Activated CD8-positive, alpha-beta memory T cell treated with anti-CD3 and anti-CD28 coated beads for 1 hour (primary cell): ENCODE measurements at places on chromosomes 7 and 10.

GRCh38 chr10:65618126-65618525, 1307.7 kb upstream of the LRRTM3 start:
- no peak for DNase-seq

- no peak for DNase-seq
Measured at GRCh38 chr10:50874723-50875122, 10.7 kb downstream of the A1CF start.

GRCh38 chr10:84075226-84076046, 63.9 kb upstream of the GHITM start:
- no peak for DNase-seq

DNA sequence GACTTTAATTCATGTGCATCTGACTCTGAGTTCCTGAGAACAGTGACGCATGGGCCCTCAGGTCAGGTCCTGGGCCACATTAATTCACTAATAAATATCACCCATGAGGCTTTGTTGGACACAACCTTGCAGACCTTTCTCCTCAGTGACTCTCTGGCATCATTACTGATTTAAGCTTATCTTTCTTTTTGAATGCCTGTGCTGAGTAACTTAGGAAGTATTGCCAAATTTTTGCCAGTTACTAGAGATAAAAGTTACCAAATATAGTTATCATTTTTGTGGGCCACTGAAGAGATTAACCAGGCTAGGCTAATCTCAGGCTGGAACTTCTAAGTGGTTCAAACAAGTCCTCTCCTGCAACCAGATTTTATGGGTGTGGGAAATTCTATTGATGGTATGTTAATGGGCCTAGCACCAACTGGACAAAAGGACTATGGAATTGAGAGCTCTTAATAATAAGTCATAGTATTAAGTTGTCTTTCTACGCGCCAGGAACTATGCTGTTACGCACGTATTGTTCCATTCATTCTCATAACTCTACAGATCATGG, 28.8 kb upstream of the PRTFDC1 start:
- no peak for DNase-seq
